ENCODE measurements at places on chromosomes 11 and 22. TPM values are rescaled to one million over a fixed set of nuclear protein-coding genes. Genes with fewer than 3 reads are reported as not detected.

Gene CELF1
- total RNA-seq, result 69.2 TPM

Gene LRRC74B
- total RNA-seq, result not detected

Gene SORL1
- 161 TPM for total RNA-seq

Gene NRGN
- total RNA-seq, result not detected

Gene SAA4
- not detected for total RNA-seq

Gene MRTFA
- total RNA-seq, result 706 TPM

Gene IRAG1
- total RNA-seq, result 24.6 TPM

Gene NPAS4
- total RNA-seq, result not detected

Gene CNGA4
- not detected for total RNA-seq

Gene TMEM191B
- not detected for total RNA-seq

GRCh38 chr22:32333769-32334659, 23.7 kb upstream of the RFPL3 start:
- H3K27me3 ChIP-seq, result peaks cover 7% of the 10 kb centered on the region
- DNase-seq, result no peak
- H3K4me1 ChIP-seq, result no peaks in the 10 kb centered on the region
- no peaks in the 10 kb centered on the region for H3K36me3 ChIP-seq
- H3K27ac ChIP-seq, result no peak overlapping the region

- H3K27ac ChIP-seq, result no peak overlapping the region
- no peaks in the 10 kb centered on the region for H3K27me3 ChIP-seq
- DNase-seq, result no peak
- no peaks in the 10 kb centered on the region for H3K36me3 ChIP-seq
- H3K4me3 ChIP-seq, result no peak overlapping the region
- H3K4me1 ChIP-seq, result no peaks in the 10 kb centered on the region
These were observed 84.0 kb downstream of the MYEOV start for GRCh38 chr11:69377953-69378302.

DNA sequence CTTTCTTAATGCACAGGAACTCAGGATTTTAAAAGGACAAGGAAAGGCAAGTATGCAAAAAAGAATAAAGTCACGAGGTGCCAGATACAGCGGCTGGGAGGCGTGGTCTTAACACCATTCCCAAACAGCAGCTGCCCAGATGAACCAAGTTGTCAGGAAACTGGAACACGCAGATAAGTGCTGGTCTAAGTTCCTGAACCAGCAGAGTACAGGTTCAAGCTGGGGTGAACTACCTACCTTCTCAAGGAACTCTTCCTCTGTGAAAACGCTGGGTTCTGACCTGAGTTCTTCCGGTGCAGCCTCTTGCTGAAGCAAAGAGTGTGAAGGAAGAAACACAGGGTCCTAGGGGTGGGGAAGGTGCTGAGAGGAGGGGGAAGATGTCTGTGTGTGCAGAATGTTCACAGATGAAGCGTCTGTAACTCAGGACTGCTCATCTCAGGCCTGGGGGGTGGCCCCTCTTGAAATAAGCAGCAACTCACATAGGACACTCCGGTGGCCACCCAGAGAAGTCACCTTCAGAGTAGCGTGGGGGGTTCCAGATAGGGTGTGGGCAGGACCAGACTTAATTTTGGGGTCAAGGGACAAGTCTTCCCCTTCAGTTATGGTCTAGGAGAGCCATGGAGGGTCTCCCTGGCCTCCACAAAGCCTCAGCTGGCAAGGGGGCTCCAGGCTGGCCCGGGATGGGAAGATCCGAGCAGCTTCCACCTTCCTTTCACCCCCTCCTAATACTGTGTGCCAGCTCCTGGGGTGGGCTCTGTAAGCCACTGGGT, 3.2 kb downstream of the TPST2 start:
- peaks cover 48% of the 10 kb centered on the region for H3K4me1 ChIP-seq
- H3K27ac ChIP-seq, result peak overlapping the region; percentile 26

GRCh38 chr11:65530157-65530496, 5.2 kb downstream of the SCYL1 start:
- H3K4me1 ChIP-seq, result peaks cover 37% of the 10 kb centered on the region
- H3K27ac ChIP-seq, result no peak overlapping the region
- no peaks in the 10 kb centered on the region for H3K27me3 ChIP-seq
- peaks cover 57% of the 10 kb centered on the region for H3K36me3 ChIP-seq
- no peak for DNase-seq
- no peak overlapping the region for H3K4me3 ChIP-seq

GRCh38 chr22:49170053-49170452, 657.6 kb downstream of the BRD1 start:
- no peaks in the 10 kb centered on the region for H3K27me3 ChIP-seq
- no peak overlapping the region for H3K27ac ChIP-seq
- DNase-seq, result no peak
- H3K4me1 ChIP-seq, result no peaks in the 10 kb centered on the region
- no peaks in the 10 kb centered on the region for H3K36me3 ChIP-seq

DNA sequence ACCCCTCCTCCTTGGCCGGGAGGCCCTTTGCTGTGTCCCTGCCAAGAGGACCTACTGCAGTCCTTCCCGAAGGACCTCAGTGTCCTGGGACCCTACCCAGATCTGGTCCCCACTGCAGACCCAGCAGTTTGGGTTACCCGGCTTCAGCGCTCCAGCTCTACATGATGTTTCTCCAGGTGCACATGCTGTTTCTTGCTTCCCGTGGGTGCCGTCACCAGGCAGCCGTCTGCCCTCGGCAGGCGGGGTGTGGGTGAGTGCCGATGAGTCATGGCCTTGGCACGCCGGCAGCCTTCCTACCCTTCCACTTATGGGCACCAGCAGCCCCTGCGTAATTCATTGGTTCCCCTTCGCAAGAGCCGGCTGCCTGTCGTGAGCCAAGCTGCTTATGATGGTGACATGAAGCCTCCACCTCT, 101.8 kb downstream of the BCR start:
- H3K36me3 ChIP-seq, result peaks cover 84% of the 10 kb centered on the region
- DNase-seq, result peak; percentile 70

DNA sequence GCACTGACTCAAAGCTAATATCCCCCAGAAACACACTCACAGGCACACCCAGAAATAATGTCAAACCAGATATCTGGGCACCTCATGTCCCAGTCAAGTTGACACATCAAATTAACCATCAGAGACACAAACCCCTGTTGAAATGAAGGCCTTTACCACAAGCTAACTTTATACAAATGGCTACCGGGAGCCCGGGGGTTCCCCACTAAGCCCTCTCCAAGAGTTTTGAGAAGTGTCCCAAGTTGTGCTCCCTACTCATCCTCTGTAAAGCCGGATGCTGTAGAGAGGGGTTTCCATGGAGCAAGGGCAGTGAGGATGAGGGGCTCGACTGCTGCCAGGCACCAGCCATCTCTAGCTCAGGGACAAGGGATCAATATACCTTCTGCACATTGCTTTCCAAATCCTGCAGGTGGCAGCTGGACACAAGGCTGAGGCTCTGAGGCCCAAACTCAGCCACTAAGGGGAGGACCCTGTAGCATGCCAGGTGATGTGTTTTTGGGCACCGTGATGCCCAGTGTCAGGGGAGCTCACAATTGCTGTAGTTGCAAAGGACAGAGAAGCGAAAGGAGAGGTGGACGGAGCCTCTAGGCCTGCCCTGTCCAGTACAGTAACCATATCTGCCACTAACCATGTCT, 145.7 kb downstream of the TTC17 start:
- H3K36me3 ChIP-seq, result no peaks in the 10 kb centered on the region
- no peaks in the 10 kb centered on the region for H3K4me1 ChIP-seq
- no peak overlapping the region for H3K4me3 ChIP-seq
- DNase-seq, result peak; percentile 54
- H3K27ac ChIP-seq, result no peak overlapping the region

- H3K27me3 ChIP-seq, result no peaks in the 10 kb centered on the region
- H3K4me1 ChIP-seq, result no peaks in the 10 kb centered on the region
- DNase-seq, result no peak
These were observed 1.9 kb downstream of the MS4A1 start for GRCh38 chr11:60457576-60457975.

DNA sequence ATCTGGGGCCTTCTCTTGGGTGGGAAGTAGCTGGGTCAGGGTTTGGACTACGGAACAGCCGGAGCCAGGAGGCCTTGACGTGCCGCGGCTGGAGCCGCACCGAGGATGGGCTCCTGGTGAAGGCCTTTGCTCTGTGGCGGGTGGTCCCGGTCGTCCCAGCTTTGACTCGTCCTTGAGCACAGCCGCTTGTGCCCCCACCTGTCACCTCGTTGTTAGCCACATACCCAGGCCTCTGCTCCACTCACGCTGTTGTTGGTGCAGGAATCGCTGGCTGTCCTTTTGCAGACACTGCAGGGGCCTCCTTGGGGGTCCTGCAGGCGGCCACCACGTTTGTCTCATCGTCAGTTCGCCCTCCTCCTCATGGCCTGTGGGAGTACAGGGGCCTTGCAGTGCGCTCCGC, 17.1 kb downstream of the PHRF1 start:
- DNase-seq, result no peak
- H3K27me3 ChIP-seq, result no peaks in the 10 kb centered on the region
- no peak overlapping the region for H3K4me3 ChIP-seq
- H3K27ac ChIP-seq, result no peak overlapping the region

DNA sequence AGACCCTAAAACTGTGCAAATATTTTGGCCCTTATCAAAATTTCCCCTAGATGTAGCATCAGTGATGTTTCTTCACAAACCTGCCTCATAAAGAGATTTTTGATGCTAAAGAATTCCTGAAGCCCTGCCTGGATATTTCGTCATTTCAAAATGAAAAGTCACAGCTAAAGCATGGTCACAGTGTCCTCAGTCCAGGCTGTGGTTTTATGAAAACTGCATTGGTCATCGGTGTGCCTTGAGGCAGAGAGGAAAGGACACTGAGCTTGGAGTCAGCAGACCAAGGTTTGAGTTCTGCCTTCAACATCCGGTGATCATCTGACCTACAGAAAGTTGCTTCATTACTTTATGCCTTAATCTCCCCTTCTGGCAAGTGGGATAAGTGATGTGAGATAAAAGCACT, 34.8 kb upstream of the ALKBH3 start:
- no peaks in the 10 kb centered on the region for H3K4me1 ChIP-seq
- no peak for DNase-seq
- H3K4me3 ChIP-seq, result no peak overlapping the region

DNA sequence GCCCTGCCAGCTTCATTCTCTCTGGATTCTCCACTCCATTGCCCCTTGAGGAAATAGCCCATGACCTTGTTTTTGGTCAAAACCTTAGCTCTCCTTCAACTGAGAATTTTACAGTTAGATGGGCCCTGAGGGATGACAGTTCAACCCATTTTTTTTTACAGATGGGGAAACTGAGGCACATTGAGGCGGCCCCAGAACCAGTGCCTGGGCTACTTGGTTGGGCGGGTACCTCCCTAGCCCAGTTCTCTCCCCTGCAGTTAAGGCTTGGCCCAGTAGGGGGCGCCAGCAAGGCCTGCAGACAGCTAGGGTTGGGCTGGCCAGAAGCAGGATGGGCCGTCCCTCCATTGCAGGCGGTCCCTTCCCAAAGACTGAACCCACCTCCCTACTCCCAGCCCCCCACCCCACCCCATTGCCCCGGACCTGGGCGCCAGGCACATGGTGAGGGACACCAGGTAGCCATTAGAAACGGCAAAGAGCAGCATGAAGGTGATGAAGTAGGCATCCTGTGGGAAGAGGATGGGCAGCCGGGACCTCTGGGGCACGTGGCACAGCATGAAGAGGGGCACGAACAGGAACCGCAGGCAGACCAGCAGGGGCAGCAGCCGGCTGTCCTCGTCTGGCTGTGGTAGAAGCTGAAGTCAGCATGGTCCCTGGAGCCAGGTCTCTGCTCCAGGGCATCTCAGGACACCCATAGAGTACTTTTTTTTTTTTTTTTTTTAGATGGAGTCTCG, 7.6 kb downstream of the SLC29A2 start:
- DNase-seq, result peak; percentile 55
- H3K4me3 ChIP-seq, result no peak overlapping the region
- no peaks in the 10 kb centered on the region for H3K4me1 ChIP-seq
- peaks cover 22% of the 10 kb centered on the region for H3K36me3 ChIP-seq
- H3K27ac ChIP-seq, result peak overlapping the region; percentile 44

DNA sequence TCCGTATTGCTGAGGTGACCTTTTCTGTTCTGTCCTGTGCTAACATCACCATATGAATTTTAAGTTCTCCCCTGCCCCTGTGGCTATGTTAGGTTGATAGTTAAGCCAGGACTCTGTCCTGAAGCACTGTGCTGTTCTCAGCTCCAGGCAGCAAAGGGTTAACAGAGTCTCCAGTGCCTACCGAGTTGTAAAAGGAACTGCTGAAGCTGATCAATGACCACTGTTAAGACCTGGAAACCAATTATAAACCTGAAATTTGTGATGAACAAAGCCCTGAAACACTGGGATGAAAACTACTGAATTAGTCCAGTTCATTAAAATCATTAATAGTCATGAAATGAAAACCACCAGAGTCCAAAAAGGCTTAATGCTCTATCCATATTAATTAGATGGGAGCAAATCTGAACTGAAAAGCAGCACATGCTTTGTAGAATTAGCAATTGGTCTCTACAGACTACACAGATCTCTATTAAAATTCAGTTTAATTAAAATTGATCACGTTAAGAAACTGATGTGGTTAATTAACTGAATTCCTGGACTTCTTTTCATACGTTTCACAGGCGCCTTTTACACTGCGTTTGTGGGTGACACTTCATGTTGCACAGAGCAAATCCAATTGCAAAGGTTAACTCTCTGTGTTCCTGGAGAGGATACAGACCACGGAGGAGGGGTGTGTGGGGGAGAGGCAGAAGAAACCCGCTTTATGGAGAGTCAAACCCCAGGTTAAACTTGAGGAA, 188.5 kb upstream of the MPPED2 start:
- H3K36me3 ChIP-seq, result no peaks in the 10 kb centered on the region
- H3K4me3 ChIP-seq, result no peak overlapping the region

Measured in stomach (tissue), 19 donors.